T-helper 17 cell (primary cell): ENCODE measurements at places on chromosomes 16 and 17. TPM values are rescaled to one million over a fixed set of nuclear protein-coding genes. Genes with fewer than 3 reads are reported as not detected.

The SMIM36 gene
- total RNA-seq = 0.10 TPM

The ABCA5 gene
- total RNA-seq = 47.6 TPM

The CMTM4 gene
- total RNA-seq = 1.1 TPM

The GINS2 gene
- total RNA-seq = 0.86 TPM

The AOC2 gene
- total RNA-seq = 2.6 TPM
